Endothelial cell of umbilical vein (primary cell): ENCODE measurements at places on chromosomes 2 and 18. TPM values are rescaled to one million over a fixed set of nuclear protein-coding genes. Genes with fewer than 3 reads are reported as not detected.

Gene UGT1A8
- total RNA-seq: not detected in 2 replicates

Gene EFEMP1
- 2,354 and 2,981 TPM in 2 replicates for total RNA-seq

Gene SLC23A3
- total RNA-seq: 5.2 and 7.1 TPM in 2 replicates

Gene AP1S3
- 3.2 and 3.8 TPM in 2 replicates for total RNA-seq

Gene ACTR2
- 287 and 301 TPM in 2 replicates for total RNA-seq

Gene ARHGAP25
- 1.2 and 2.0 TPM in 2 replicates for total RNA-seq

Gene PLB1
- 0.80 and 1.1 TPM in 2 replicates for total RNA-seq

Gene MAB21L4
- not detected in 2 replicates for total RNA-seq

Gene HOXD4
- 11.5 and 13.7 TPM in 2 replicates for total RNA-seq

Gene SP5
- total RNA-seq: not detected in 2 replicates
